Mesothelial cell of epicardium (in vitro differentiated cells): ENCODE measurements at places on chromosomes 2 and 18. TPM values are rescaled to one million over a fixed set of nuclear protein-coding genes. Genes with fewer than 3 reads are reported as not detected.

Gene TUBA3E
- total RNA-seq = not detected in 3 replicates

Gene TMEM169
- total RNA-seq = 0.71 to 0.84 TPM (median 0.78 TPM) in 3 replicates

Gene MCFD2
- total RNA-seq = 78.0 to 82.0 TPM (median 81.9 TPM) in 3 replicates

Gene ZEB2
- 105 to 111 TPM (median 110 TPM) in 3 replicates for total RNA-seq

Gene BOLL
- not detected in 3 replicates for total RNA-seq

Gene UGT1A4
- total RNA-seq = not detected in 3 replicates

Gene RIT2
- total RNA-seq = 0.57 TPM in 1 of 3 replicates, not detected in the others

DNA sequence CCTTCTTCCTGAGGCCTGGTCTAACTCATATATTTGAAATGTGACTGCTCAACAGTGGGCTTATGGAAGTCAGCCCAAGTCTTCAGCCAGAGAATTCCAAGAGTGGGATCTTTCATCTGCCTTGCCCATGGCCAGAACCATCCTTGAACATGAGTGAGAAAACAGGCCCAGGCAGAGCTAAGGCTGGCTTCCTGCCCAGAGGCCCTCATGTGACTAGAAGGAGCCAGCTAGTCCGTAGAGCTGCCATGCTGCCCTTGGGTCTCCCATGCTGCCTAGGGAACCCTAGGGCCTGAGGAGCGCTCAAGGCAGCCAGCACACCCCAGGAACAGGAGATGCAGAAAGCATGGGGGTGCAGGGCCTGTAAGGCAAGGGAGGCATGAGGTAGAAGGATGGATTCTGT lies 203.6 kb downstream of the FHOD3 start:
- no peak for DNase-seq

- no peak for DNase-seq
These were observed 64.3 kb downstream of the TET3 start for GRCh38 chr2:74048843-74049519.

GRCh38 chr2:191152482-191153240 lies 1.9 kb upstream of the STAT4 start:
- no peak for DNase-seq

GRCh38 chr18:69400253-69400975 lies at the start of gene DOK6:
DOK6 (plus strand) TSS chr18:69400888.
- DNase-seq = peak; percentile 70

GRCh38 chr2:234827096-234827860 lies 124.5 kb upstream of the SH3BP4 start:
- no peak for DNase-seq

GRCh38 chr18:63187791-63188460 lies 131.6 kb downstream of the BCL2 start:
- DNase-seq = no peak
